Osteoblast (primary cell): ENCODE measurements at places on chromosomes 1 and 21. TPM values are rescaled to one million over a fixed set of nuclear protein-coding genes. Genes with fewer than 3 reads are reported as not detected.

- no peak overlapping the region for H3K4me3 ChIP-seq
- no peak for DNase-seq
- no peak overlapping the region for H3K27ac ChIP-seq
- no peaks in the 10 kb centered on the region for H3K36me3 ChIP-seq
These were observed 122.5 kb upstream of the ZBTB40 start for GRCh38 chr1:22329148-22329515.

CCDC27 gene
- total RNA-seq, result not detected in 2 replicates

DNA sequence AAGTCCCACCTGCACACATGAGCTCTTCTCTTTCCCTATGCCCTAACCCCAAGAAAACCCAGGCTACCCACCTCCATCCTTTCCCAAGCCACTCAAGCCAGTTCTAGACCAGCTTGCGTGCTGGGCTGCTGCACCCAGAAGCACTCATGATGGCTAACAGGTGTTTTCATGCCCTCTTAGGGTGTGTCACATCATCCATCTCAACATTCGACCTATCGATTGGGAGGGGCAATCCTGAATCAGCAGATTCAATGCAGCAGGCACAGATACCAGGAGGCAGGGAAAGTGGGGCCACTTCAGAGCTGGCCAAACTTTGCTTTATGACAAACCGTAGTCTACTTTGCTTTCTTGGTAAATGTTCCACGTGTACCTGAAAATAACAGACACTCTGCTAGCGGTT lies 6.6 kb upstream of the PRMT2 start:
- no peaks in the 10 kb centered on the region for H3K27me3 ChIP-seq
- H3K27ac ChIP-seq, result no peak overlapping the region
- no peak for DNase-seq
- no peak overlapping the region for H3K4me3 ChIP-seq
- no peaks in the 10 kb centered on the region for H3K4me1 ChIP-seq

- no peak overlapping the region for H3K4me3 ChIP-seq
- peaks cover 10% of the 10 kb centered on the region for H3K4me1 ChIP-seq
- H3K27ac ChIP-seq, result no peak overlapping the region
- no peaks in the 10 kb centered on the region for H3K36me3 ChIP-seq
- H3K27me3 ChIP-seq, result no peaks in the 10 kb centered on the region
These were observed 49.7 kb downstream of the PBX1 start for GRCh38 chr1:164608651-164609057.

GRCh38 chr1:178941261-178941689 lies 70.4 kb upstream of the ANGPTL1 start:
- no peaks in the 10 kb centered on the region for H3K36me3 ChIP-seq
- H3K27ac ChIP-seq, result no peak overlapping the region
- peaks cover 16% of the 10 kb centered on the region for H3K4me1 ChIP-seq
- H3K27me3 ChIP-seq, result no peaks in the 10 kb centered on the region
- DNase-seq, result no peak

FCRL2 gene
- total RNA-seq, result not detected in 2 replicates

DNA sequence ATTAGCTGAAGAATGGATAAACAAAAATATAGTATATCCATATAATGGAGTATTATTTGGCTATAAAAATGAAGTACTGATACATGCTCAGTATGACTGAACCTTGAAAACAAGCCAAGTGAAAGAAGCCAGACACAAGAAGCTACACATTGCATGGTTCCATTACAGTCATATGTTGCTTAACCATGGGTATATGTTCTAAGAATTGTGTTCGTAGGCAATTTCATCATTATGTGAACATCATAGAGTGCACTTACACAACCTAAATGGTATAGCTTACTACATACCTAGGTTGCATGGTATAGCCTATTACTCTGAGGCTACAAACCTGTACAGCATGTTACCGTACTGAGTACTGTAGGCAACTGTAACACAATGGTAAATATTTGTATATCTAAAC lies 28.6 kb upstream of the FCAMR start:
- no peaks in the 10 kb centered on the region for H3K36me3 ChIP-seq
- no peak overlapping the region for H3K27ac ChIP-seq
- no peak overlapping the region for H3K4me3 ChIP-seq
- no peak for DNase-seq
- H3K4me1 ChIP-seq, result no peaks in the 10 kb centered on the region

DNA sequence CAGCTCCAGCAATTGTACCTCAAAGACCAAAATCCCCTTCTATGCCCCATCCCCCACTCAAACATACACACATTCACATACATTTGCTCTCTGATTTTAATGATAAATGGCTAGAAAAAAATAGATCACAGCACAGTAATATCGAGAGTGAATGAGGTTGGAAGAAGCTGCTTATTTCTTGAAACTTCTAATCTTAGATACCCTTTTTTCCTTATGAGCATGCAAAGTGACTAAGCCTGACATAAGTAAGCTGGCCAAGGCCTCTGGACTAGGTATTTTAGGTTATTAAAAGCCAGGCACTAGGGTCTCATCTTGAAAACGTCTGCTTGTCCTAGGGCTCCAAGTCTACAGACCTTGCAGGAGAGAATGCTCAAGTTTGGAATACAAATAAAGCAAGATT lies 133.6 kb downstream of the TGFBR3 start:
- peaks cover 21% of the 10 kb centered on the region for H3K4me1 ChIP-seq
- DNase-seq, result no peak
- H3K27ac ChIP-seq, result no peak overlapping the region

GRCh38 chr1:166378805-166379204 lies 212.0 kb upstream of the FAM78B start:
- H3K27me3 ChIP-seq, result no peaks in the 10 kb centered on the region
- H3K36me3 ChIP-seq, result no peaks in the 10 kb centered on the region
- no peak for DNase-seq
- no peak overlapping the region for H3K27ac ChIP-seq

GRCh38 chr1:63935553-63935952 lies 161.7 kb downstream of the ROR1 start:
- H3K36me3 ChIP-seq, result no peaks in the 10 kb centered on the region
- peaks cover 15% of the 10 kb centered on the region for H3K4me1 ChIP-seq
- no peaks in the 10 kb centered on the region for H3K27me3 ChIP-seq

- DNase-seq, result no peak
These were observed 40.7 kb downstream of the AGO3 start for GRCh38 chr1:35971601-35972000.

- no peak for DNase-seq
- no peaks in the 10 kb centered on the region for H3K27me3 ChIP-seq
- no peaks in the 10 kb centered on the region for H3K36me3 ChIP-seq
- no peaks in the 10 kb centered on the region for H3K4me1 ChIP-seq
- no peak overlapping the region for H3K27ac ChIP-seq
- H3K4me3 ChIP-seq, result no peak overlapping the region
These were observed 6.0 kb downstream of the STYXL2 start for GRCh38 chr1:167099851-167100250.
